CD4-positive, alpha-beta T cell treated with Interleukin-12 subunit alpha and Interleukin-12 subunit beta, for 1 hour (primary cell): ENCODE measurements at places on chromosomes 12 and 14.

DNA sequence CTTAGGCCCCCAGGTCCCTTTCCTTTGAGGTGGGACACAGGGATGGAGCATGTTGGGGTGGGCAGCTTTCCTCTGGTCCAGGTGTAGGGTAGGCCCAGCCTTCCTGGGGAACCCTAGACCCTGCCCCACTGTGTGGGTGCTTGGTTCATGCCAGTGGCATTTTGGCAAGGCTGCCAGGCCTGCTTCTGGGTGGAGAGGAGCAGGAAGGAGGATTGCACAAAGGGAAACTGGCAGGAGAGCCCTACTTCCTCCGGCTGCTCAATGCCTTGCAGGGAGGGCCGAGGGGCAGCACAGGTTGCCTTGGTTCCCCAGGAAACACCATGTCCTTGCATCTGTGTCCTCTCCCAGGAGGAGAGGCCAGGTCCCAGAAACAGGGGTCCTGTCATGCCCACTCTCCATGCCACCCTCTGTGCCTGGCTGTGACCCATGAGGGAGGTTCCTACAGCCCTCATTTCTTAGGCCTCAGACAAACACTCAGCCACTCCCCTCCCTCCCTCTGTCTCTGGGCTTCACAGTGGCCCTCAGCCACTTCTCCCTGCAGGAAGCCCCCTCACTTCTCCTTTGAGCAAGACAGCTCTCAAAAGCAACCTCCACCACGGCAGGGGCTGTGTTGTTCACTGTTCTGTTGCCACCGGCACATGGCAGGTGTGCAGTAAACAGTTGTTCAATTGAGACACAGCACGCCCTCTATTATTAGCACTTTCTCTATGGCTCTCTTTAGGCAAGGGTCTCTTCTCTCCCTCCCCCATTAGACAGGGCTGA lies 6.8 kb upstream of the KRT80 start:
- DNase-seq, result no peak

GRCh38 chr12:128033473-128033872 lies 233.5 kb upstream of the TMEM132C start:
- no peak for DNase-seq

GRCh38 chr14:100442498-100443490 lies 119.7 kb downstream of the SLC25A47 start:
- no peak for DNase-seq

DNA sequence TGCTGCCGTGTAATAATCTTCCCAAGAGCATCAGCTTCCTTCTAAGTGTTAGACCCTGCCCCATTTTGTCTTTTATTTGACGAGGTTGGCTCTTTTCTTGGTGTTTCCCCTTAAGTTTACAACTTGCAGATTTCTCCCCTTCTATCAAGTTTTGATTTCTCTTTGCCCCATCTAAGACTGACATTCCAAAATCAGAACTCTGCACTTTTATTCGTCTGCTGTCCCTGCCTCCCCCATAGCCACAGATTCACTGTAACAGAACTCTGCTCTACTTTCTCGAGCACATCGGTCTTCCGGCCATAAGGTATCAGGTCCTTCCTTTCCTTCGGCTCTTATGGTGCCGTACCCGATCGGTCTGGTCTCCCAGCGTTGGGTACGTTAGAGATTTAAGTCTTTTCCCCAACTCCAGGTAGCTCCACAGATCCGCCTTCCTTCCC lies 563 bp downstream of the DCP1B start:
- no peak for DNase-seq

DNA sequence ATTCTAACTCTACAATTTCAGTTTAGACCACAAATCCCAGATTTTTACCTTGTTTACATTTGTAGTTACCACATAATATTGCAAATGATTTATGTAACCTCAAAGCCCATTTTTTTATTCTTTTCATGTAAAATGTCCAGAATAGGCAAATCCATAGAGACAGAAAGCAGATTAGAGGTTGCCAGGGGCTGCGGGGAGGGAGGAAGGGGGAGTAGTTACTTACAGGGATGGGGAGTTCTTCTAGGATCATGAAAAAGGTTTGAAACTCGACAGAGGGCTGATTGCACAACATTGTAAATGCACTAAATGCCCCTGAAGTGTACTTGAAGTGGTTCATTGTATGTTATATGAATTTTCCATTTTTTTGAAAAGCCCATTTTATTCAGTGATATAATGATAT lies 66.5 kb downstream of the PPP2R5C start:
- no peak for DNase-seq

DNA sequence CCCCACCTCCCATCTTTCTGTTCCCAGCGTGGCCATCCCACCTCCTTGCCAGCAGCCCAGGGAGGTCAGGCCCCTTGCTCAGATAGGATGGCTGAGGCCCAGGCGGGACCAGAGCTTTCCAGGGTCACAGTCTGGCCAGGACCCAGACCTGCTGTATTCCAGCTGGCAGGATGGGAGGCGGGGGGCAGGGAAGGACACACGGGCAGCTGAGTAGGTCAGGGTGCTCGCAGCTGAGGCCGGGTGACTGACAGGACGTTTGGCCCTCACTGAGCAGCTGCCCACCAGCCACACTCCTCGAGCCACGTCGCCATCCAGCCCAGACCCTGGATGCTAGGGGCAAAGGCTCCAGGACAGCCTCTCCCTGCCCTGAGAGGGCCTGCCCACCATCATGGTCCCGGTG lies 4.0 kb downstream of the NUDT14 start:
- no peak for DNase-seq
